GM04503 (cell line): ENCODE measurements at places on chromosomes 5 and 9.

GRCh38 chr9:76559286-76559685 lies 100.3 kb downstream of the GCNT1 start:
- DNase-seq, result no peak

DNA sequence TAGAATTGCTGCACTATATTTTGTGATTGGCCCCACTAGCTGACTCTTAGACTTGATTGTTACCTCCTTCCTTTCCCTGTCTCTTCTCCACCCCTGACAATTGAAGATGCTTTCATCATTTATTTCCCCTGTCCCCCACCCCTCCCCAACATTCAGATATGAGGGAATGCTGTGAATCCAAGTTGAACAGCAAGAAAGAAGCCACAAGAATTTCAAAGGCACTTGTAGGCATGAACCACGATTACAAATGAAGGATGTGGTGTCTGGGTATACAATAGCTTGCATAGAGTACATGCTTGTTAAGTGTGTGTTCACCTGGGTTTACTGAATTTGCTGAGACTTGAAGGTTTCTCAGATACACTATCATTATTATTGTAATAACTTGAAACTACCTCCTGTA lies 78.3 kb upstream of the TRIO start:
- DNase-seq, result no peak

DNA sequence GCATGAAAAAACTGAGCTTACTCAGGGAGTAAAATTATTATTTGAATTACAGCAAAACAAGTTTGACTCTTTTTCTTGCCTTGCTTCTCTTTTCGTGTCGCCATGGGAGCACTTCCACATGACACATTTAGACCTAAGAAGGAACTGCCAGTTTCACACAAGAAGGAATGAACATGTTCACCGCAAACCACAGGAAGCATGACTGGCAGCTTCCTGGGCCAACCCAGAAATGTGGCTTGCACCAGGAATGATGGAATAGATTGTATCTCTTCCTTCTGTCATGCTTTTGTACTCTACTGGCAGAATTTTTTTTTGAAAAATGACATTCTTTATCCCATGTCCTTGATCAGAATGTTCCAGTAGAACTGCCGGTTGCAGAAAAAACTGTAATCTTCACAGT lies 32.9 kb upstream of the MAN2A1 start:
- DNase-seq, result peak; percentile 95

- DNase-seq, result no peak
Measured at GRCh38 chr5:121503111-121503840, 348.4 kb upstream of the FTMT start.

GRCh38 chr5:35626108-35626507 lies 8.4 kb downstream of the SPEF2 start:
- peak; percentile 53 for DNase-seq

- DNase-seq, result no peak
Measured at GRCh38 chr5:141868541-141868940, 9.7 kb downstream of the PCDH1 start.

GRCh38 chr5:65108786-65109743 lies 340.3 kb downstream of the CWC27 start:
- DNase-seq, result no peak

DNA sequence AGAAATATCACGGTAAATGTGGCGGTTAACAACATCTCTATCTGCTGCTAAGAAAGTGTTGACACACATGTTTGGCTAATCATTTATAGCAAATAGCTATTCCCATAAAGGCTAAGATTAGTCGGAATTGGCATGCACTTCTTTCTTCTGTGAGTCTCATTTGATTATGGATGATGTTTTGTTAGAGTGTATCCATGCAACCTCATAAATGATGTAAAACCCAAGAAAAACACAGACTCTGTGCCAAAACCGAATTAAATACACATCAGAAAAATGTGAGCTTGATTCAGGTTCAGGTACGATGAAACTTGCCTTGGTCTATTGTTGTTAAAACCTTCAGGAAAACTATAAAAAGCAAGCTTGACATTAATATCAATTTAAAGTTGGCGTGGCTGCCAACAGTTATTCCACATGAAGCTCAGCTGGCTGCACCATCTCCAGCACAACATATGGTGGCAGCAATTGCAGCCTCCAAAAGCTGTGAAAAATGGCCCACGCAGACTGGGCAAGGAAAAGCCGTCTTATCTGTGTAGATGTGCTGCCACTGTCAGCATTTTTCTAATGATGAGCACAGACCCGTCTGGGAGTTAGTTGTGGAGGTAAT lies 41.1 kb upstream of the ICE1 start:
- no peak for DNase-seq

DNA sequence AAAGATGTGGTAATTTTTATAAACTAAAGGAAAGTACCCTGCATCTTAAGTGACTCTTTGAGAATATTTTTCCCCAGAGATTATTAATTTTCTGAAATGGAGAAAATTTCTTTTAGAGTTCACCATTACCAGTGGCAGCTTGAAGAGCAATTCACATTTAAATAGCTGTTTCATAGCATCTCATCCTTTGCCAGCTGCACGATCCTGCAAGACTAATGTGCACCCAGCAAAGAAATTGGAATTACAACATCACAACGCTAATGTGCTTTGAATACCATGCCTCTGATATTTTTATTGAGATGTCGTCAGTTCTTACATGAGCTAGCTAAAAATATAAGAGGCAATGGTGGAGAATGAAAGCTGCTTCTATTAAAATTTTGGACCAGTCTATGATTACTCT lies 423.5 kb downstream of the TAF11L14 start:
- DNase-seq, result no peak

DNA sequence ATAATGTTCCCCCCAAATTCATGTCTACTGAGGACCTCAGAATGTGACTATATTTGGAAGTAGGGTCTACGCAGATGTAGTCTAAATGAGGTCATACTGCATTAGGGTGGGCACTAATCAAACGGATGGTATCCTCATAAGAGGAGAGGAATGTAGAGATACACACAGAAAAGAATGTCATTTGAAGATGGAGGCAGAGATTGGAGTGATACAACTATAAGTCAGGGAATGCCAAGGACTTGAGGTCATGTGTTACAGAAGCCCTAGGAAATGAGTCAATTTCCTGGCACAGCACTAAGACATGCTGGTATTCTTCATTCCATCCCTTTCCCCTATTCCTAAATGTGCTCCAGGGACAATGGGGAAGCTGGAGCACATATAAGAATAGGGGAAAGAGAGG lies 758 bp upstream of the PDCD1LG2 start:
- DNase-seq, result peak; percentile 85

DNA sequence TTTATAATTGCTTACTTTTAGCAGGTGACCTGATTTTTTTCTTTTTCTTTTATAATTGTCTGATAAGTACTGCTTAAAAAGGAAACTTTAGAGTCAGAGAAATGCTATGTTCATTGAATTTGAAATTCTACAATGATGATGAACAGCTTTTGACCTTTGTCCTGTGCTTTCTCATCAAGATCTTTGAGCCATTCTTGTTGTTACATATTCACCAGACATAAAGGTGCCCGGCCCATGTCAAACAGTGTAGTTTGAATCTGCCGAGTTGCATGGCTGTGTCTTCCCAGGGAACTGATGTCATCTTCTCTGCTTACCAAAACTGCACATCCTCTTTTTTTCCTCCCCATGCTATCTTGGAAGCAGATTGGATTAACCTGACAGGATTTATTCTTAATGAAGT lies 163.6 kb downstream of the LRRC70 start:
- DNase-seq, result no peak

DNA sequence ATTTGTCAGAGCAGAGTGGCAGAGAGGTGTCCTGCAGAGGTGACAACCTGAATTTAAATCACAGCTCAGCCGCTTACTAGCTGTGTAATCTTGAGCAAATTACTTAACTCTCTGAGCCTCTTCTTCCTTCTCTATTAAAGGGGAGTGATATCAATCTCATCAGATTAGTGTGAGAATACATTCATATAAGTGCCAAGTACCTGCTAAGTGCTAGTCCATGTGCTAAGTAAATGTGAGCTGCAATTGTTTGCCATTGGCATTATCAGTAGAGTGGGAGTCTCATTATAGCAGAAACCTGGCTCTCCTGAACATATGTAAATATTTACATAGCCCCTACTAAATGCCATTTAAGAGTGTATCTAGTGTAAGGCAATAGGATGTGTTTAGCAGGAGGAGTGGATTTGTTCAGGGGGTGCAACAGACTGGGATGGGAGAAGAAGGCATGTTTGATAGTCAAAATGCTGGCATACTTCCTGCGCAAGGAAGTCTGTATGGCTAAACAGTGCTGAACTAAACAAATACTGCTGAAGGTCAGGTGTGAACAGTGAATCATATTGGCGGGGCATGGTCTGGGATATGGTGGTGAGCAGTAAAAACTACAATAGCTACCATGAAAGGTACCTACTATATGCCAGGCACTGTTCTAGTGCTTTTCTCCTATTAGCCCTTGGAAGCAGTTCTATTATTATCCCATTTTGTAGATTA lies 74.5 kb downstream of the F2RL2 start:
- no peak for DNase-seq

DNA sequence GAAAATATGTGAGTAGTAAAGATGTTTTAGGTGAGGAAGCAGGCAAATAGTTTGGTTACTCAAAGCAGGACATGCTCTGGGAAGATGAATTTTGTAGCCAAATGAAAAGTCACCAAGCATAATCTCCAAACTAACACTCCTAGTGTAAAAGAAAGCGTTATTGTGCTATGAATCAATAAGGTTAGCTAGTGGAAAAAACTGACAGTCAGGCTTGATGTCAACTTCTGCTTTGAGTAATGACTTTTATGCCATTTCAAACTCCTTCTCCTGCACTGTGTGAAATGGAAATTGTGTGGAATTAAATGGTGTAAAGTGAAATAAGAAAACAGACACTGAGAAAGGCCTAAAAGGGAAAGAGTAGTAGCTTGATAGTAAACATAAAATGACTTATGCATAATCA lies 637.2 kb upstream of the DMAC1 start:
- no peak for DNase-seq

- DNase-seq, result no peak
Measured at GRCh38 chr9:79817438-79818004, 245.8 kb downstream of the TLE4 start.

DNA sequence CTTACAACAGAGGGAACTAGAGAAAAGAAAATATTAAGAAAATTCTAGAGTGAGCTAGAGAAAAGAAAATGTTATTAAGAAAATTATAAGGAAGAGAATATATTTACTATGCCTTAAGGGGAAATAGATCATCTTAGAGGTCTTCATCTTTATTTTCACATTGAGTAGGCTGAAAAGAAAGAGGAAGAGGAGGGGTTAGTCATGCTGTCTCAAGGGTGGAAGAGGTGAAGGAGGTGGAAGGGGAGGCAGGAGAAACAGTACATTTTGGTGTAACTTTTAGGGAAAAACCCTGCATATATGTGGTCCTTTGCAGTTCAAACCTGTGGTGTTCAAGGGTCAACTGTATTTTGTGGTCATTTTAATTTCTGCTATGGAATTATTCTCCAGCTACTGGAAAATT lies 46.6 kb downstream of the PPIP5K2 start:
- DNase-seq, result no peak

- no peak for DNase-seq
Measured at GRCh38 chr9:5430912-5431311, 6.8 kb downstream of the PLGRKT start.

DNA sequence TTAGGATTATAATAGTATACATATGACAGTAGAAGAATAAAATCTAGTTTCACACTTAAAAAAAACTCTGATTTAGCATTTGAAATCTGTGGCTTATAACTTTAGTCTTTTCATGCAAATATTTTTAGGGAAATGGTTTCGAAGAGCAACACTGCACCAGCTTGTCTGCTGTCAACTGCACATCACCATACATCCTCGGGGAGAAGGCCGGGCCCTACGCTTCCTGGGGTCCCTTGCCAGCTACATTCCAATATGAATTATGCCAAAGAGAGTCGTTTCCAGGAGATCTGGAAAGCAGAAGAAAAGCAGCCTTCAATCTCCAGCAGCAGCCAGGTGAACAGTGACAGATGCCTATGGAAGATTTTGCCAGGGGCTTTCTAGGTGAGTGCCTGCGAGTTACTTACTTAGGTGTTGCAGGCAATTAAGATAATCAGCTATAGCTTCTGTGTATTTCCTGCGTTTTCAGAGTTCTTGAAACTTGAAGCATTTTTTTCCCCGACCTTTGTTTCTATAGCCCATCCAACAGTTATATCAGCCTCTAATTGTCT lies 166.8 kb downstream of the TRPM3 start:
- no peak for DNase-seq

- no peak for DNase-seq
Measured at GRCh38 chr5:123545506-123545905, 33.5 kb downstream of the CSNK1G3 start.

- no peak for DNase-seq
Measured at GRCh38 chr9:107270082-107270481, 13.0 kb upstream of the RAD23B start.

GRCh38 chr5:79081779-79082178 lies 12.2 kb downstream of the BHMT2 start:
- DNase-seq, result no peak

GRCh38 chr9:113364951-113365350 lies 11.8 kb downstream of the HDHD3 start:
- no peak for DNase-seq

DNA sequence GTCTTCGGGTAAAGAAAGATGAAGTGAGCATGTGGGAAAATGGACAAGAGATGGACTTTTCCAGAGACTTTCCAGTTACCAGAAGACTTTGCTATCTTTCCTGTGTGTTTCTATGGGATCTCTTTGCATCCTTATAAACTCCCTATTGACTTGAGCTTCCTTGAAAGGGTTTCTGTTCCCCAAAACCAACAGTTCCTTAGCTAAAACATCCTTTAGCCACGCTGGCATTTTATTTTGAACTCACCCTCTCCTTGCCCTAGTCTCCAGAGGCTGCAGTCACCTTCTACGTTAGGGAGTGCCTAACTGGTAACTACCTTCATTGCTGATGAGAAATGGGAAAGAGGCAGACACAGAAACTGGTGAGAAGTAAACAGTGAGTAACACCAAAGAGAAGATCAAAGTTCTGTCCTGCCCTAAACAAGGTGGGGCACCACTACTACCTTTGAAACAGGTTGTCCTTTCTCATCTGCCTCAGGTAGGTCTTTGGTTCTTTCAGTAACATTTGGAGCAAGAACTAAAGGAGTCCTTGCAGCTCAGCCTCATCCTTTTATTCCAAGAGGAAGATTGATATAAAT lies 402.9 kb downstream of the ENC1 start:
- DNase-seq, result no peak

- no peak for DNase-seq
Measured at GRCh38 chr9:75504721-75505120, 385.8 kb upstream of the PCSK5 start.

GRCh38 chr5:138543730-138544104 lies 681 bp upstream of the ETF1 start:
- no peak for DNase-seq

GRCh38 chr5:113378959-113379541 lies 55.7 kb downstream of the TSSK1B start:
- no peak for DNase-seq

GRCh38 chr5:176899946-176900779 lies 1.0 kb upstream of the HK3 start:
- no peak for DNase-seq

GRCh38 chr5:77325921-77326541 lies 115.6 kb downstream of the PDE8B start:
- DNase-seq, result no peak
